ENCODE measurements at places on chromosomes 12 and 14.

DNA sequence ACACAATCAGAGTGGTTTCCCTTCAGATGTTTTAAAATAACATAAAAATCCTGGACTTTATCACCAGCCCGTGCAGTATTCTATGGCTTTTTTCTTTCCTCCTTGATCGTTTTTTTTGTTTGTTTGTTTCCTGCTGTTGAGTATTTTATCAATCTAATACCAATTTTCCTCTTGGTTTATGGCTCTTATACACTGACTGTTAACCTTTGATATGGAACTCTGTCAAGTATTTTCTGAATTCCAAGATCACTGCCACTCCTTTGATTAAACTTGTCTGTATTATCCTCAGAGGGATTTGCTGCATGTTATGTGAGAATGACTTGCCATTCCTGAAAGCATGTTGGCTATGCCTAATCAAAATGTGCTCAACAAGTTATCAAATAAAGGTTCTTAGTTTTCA lies 88.4 kb downstream of the PELI2 start:
- no peak for DNase-seq

- no peak for DNase-seq
These were observed 19.1 kb downstream of the TUNAR start for GRCh38 chr14:95895720-95896119.

DNA sequence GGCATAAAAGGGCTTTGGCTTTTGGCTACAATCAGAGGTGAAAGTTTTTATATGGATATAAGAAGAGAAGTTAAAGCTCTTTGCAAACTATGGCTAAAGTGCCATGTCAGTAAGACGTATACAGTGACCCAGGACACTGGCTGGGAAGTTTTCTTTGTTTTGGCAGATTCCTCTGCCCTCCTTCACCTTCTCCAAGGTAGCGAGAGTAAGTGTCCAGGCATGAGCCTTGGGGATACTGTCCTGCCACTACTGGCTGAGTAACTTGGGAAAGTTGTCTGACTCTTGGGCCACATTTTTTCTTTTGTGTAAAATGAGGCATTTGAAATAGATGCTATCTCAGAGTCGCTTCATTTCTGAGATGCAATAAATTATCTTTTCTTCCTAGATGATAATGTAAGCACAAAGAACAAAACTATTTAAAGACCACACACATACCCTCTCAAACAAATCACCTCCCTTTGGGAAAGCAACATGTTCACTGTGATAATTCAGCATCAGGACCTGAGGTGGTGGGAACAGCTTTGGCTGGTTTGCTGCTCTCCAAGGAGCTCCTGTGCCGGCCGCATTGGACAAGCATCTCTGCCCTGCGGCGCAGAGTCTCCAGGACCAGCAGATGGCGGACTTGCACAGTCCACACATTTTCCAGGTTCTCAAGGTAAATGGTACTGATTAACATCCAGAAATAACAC lies 106.3 kb downstream of the PTCSC3 start:
- DNase-seq: peak; percentile 68

- peak; percentile 93 for DNase-seq
These were observed at the start of gene ABCB9 for GRCh38 chr12:122965851-122966742. TSS of gene ABCB9 (minus strand) at chr12:122966463. CDS start at chr12:122960235, 6,228 bp downstream.

- no peak for DNase-seq
These were observed 37.1 kb downstream of the CLIP1 start for GRCh38 chr12:122385171-122386016.

DNA sequence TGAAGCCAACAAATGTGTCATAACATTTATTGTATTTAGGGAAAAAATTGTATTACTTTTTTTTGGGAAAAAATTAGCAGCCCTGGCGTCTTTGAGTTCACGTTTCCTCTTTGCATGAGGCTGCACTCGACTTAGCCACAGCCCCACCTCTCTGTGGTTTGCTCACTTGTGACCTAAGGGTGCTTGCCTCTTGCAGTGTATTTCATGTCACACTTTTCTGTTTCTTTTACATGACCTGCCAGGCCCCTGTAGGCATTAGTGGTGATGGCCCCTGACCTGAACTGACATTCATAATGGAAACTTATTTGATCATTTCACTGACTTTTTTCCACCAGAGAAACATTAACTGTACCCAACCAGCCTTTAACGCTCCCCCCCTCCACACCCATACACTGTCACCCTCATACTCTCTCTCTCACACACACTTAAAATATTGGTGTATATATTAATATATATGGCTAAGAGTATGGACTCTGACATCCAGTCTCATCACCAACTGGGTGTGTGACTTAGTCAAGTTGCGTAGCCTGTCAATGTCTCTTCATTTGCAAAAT lies 122.9 kb downstream of the PRKCH start:
- DNase-seq: no peak

DNA sequence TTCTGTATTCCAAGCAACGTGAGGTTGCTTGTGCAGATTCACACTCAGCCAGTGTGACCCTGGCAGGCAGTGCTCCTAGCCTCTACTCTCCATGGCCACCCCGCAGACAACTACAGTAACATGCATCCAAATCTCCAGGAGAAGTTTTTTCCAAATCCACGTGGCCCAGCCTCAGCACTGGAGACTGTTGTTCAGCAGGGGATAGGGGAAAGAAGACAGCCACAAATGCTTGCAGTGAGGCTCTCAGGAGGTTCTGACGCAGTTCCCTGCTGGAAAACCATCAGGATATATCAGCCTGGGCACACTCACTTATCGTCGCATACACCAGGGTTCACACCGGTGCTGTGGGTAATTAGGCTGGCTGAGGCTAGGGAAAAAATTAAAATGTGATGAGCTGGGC lies 16.2 kb downstream of the IQSEC3 start:
- DNase-seq: no peak

DNA sequence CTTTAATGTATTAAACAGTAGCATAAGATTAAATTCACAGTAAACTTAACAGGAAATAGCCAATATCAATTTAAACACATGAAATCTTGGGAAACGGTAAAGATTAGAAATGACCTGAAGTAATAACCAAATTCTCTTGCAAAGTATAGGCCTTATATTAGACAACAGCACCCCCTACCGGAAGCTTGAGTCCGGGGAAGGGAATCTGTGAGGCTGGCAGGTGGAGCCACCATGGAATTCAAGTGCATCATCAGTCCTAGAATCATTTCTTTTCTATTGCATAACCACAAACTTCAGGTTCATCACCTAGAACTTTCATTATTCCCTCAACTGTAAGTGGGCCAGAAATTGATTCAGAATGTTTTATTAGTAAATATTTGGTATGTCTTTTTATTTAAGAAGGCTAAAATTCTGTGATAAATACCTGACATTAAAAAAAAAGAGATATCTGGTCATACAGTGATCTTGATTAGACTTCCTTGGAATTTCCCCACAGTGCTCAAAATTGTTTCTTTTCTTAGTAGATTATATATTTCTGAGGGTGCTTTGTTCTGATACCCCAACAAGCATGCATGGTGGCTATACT lies 48.6 kb downstream of the AP5M1 start:
- peak; percentile 73 for DNase-seq

- no peak for DNase-seq
These were observed 123.1 kb downstream of the NPAS3 start for GRCh38 chr14:33061667-33062325.

DNA sequence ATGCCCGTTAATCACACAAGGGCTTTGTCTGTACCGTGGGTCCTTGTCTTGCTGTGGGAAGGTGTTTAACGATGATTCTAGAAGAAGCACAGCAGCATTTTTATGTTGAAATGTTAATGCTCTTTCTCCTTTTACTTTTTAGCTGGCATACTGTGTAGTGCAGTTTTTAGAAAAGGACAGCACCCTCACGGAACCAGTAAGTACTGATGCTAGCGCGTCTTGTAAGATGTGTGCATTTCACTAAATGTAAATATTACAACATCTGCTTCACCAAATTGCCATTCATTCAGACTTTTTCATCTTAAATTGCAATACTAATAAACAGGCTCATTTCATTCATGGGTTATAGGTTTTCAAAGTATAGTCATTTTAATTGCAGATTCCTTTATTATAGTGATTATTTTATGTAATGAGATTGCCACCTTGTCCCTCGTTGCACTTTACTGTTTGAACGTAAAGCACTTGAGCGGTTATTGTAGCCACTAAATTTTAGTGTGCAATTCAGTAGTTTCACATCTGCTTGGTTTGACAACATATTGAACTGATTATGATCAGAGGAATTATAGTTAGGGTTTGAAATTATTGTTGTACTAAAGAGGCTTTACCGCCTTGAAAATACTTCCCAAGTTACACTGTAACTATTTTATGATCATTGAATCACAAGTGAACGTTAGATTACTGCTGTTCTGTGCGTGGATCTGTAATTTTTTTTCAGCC lies 69.8 kb upstream of the DYNC1H1 start:
- DNase-seq: no peak

- no peak for DNase-seq
These were observed 77.8 kb downstream of the FERMT2 start for GRCh38 chr14:52873065-52873464.

GRCh38 chr12:102300824-102301461 lies 103.3 kb upstream of the PMCH start:
- peak; percentile 70 for DNase-seq

DNA sequence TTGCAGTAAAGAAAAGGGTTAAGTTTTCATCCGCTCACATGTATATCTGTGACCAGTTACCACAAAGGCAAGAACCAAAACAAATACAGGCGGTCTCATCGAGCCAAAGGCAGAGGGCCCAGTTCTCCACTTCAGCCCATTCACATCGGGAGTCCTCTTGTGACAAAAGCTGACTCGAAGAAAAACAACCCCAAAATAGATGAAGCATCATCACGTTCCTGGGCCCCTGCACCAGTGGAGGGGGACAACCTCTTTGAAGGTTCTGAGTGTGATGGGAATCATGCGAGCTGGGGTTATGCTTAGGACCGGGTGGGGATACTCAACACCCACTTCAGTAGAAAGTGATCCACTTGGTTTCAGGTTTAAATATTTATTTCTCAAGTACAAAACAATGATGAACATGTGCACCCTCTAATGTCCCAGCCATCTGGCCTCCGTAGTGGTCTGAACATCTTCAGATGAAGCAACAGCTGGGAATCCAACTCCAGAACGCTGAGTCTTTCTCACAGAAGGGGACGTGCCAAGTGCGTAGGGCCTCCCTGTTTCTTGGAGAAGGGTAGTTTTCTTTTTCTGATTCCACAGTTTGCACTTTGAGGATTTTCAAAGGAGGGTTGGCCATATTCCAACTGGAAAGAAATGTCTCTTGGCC lies 8.4 kb downstream of the GSC start:
- no peak for DNase-seq

- DNase-seq: peak; percentile 67
These were observed 72.8 kb downstream of the PAPOLA start for GRCh38 chr14:96574633-96575632.

GRCh38 chr12:46184798-46185595 lies 83.8 kb downstream of the SLC38A1 start:
- DNase-seq: no peak

DNA sequence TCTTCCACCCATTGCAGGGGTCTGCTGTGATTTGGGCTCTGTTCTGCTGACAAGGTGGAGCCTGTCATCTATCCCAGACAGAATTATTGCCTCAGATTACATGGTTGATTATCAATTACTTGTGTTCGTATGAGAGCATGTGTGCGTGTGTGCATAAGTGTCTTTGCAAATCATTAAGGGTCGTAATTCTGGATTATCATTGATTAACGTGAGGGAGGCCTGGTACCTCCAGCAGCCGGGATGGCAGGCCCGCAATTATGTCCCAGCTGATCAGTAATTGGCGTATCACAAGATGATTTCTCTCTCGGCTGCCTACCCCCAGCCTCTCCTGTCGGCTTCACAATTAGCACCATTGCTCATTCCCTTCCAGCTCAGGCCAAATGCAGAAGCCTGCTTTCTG lies 29.6 kb upstream of the IRF2BPL start:
- no peak for DNase-seq

GRCh38 chr12:128609861-128610260 lies 213.9 kb downstream of the SLC15A4 start:
- no peak for DNase-seq

- no peak for DNase-seq
These were observed 15.1 kb downstream of the BCAT1 start for GRCh38 chr12:24933694-24934407.

DNA sequence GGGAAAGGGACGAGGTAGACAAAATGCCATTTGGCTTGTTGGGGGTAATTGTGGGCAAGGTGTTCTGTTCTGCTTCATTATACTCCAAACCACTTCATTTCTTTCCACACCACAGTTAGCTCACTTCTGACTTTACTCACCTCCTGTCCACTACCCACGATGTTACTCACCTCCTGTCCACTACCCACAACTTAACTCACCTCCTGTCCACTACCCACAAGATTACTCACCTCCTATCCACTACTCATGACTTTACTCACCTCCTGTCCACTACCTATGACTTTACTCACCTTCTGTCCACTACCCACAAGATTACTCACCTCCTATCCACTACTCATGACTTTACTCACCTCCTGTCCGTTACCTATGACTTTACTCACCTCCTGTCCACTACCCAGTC lies 10.1 kb upstream of the TWF1 start:
- no peak for DNase-seq

- DNase-seq: peak; percentile 73
These were observed 31.4 kb downstream of the SSPN start for GRCh38 chr12:26226629-26227360.

DNA sequence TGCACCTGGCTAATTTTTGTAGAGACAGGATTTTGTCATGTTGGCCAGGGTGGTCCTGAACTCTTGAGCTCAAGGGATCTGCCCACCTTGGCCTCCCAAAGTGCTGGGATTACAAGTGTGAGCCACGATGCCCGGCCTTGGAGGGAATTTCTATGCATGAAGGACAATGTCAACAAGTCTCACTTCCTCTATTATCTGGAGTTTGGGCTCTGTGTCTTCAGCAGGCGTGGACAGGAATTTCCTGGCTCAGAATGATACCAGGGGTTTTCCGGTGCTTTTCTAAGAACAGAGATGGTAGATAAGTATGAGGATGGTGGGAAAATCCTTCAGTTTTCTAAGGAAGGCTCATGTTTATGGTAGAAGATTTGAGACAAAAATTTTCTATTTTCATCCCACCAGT lies 75.0 kb upstream of the CCDC60 start:
- DNase-seq: no peak

- no peak for DNase-seq
These were observed 3.2 kb downstream of the KDM2B start for GRCh38 chr12:121577443-121578180.

DNA sequence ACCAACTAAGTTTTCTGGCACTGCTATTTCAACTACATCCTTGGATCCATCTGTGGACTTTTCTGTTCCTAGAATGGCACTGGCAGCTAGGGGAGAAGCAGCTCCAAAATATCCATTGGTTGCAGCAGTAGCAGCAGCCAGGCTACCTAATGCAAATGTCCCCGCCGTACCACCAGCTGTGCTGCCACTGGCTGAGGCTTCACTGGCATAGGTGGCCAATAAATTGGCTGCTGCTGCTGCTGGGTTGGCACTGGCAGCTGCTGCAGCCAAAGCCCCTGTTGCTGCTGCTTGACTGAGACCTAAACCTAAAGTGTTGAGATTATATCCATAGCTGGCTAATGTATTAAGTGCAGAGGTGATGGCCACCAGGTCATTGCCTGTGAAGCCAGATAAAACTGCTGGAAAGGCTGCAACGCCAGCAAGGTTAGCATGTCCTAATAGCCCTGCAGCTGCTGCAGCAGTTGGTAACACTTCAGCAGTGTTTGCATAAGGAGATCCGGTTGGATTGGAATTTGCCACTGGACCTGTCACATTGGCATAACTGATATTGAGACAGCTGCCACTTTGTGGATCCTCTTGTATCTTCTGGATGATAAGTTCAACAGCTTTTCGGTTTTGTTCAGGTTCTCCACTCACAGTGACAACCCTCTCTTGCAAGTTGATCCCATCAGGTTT lies 149.5 kb downstream of the NOVA1 start:
- DNase-seq: no peak
